MCF 10A (cell line): ENCODE measurements at places on chromosomes 4 and X. TPM values are rescaled to one million over a fixed set of nuclear protein-coding genes. Genes with fewer than 3 reads are reported as not detected.

CDS1 gene
- 10.3 and 11.5 TPM in 2 replicates for total RNA-seq

TRIM60 gene
- not detected in 2 replicates for total RNA-seq

RADX gene
- 2.2 TPM in 2 replicates for total RNA-seq

TMEM31 gene
- not detected in 2 replicates for total RNA-seq

CABS1 gene
- not detected in 2 replicates for total RNA-seq

DAPP1 gene
- 17.6 and 24.7 TPM in 2 replicates for total RNA-seq

GPC4 gene
- 1.4 and 1.9 TPM in 2 replicates for total RNA-seq

- H3K4me3 ChIP-seq = no peak overlapping the region
- DNase-seq = no peak
- no peaks in the 10 kb centered on the region for H3K27me3 ChIP-seq
Measured at GRCh38 chrX:146456058-146456457, 353.5 kb upstream of the CXorf51B start.

DNA sequence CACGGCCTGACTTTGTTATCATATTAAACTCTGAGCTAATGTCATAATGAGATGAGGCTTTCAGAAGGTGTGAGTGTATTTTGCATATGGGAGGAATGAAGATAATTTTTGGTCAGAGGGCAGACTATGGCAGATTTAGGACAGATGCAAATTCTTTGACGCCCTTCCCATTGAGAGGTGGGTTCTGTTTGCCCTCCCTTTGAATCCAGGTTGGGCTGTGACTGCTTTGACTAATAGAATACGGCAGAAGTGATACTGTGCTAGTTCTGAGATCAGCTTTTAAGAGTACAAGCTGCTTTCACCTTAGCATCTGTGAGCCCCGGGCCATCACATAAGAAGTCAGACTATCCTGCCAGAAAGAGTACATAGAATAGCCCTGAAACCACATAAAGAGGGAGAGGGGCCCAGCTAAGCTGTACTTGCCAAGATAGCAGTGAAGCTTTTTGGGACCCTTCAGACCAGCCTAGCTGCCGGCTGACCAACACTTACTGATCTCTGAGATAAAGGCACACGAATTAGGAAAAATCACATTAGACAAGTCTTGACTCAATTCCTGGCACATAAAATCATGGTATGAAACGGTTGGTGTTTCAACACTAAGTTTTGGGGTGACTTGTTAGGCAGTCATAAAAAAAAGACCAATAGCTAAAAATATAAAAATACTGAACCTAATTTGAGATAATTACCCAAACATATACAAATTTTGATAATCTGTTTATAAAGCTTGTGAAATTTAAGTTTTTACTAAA, 166.7 kb upstream of the SH3RF1 start:
- no peaks in the 10 kb centered on the region for H3K27me3 ChIP-seq
- DNase-seq = no peak
- peaks cover 5% of the 10 kb centered on the region for H3K4me1 ChIP-seq
- no peak overlapping the region for H3K4me3 ChIP-seq

GRCh38 chr4:184782731-184783373, 42.9 kb downstream of the ACSL1 start:
- peaks cover 94% of the 10 kb centered on the region for H3K36me3 ChIP-seq
- no peaks in the 10 kb centered on the region for H3K27me3 ChIP-seq
- H3K27ac ChIP-seq = peak overlapping the region; percentile 21
- DNase-seq = no peak
- no peaks in the 10 kb centered on the region for H3K4me1 ChIP-seq
- no peak overlapping the region for H3K4me3 ChIP-seq

GRCh38 chr4:118086344-118086743, 52.1 kb downstream of the NDST3 start:
- H3K4me3 ChIP-seq = no peak overlapping the region
- no peak overlapping the region for H3K27ac ChIP-seq
- peaks cover 9% of the 10 kb centered on the region for H3K4me1 ChIP-seq
- H3K36me3 ChIP-seq = no peaks in the 10 kb centered on the region
- H3K27me3 ChIP-seq = no peaks in the 10 kb centered on the region

GRCh38 chrX:72309297-72310071, 3.8 kb upstream of the CITED1 start:
- peaks cover 13% of the 10 kb centered on the region for H3K4me1 ChIP-seq
- no peaks in the 10 kb centered on the region for H3K36me3 ChIP-seq
- H3K27ac ChIP-seq = no peak overlapping the region
- peak overlapping the region; percentile 31 for H3K4me3 ChIP-seq
- H3K27me3 ChIP-seq = peaks cover 63% of the 10 kb centered on the region
- no peak for DNase-seq

GRCh38 chr4:32689518-32689917, 1969.3 kb downstream of the PCDH7 start:
- peaks cover 6% of the 10 kb centered on the region for H3K4me1 ChIP-seq
- no peak overlapping the region for H3K27ac ChIP-seq
- no peaks in the 10 kb centered on the region for H3K27me3 ChIP-seq
- peak; percentile 45 for DNase-seq
- H3K4me3 ChIP-seq = no peak overlapping the region
- H3K36me3 ChIP-seq = no peaks in the 10 kb centered on the region

DNA sequence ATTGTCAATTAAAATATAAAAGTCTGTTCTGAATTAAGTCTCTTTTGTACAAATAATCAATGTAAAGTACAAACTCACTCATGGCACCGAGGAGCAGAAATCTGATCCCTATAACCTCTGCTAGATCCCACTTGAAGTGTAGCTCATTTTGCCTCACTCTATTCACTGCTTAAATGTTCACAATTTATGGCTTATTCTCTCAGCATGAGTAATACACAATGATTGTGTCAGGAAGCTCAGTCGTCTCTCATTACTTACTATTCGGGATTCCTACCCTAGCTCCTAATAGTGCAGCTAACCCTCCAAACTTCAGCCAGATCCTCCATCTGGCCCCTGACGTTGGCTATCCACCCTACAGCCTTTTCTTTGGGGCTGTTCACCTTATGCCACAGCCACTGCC, 4.7 kb upstream of the AMMECR1 start:
- no peaks in the 10 kb centered on the region for H3K36me3 ChIP-seq
- H3K4me3 ChIP-seq = no peak overlapping the region
- H3K27ac ChIP-seq = no peak overlapping the region
- no peak for DNase-seq

DNA sequence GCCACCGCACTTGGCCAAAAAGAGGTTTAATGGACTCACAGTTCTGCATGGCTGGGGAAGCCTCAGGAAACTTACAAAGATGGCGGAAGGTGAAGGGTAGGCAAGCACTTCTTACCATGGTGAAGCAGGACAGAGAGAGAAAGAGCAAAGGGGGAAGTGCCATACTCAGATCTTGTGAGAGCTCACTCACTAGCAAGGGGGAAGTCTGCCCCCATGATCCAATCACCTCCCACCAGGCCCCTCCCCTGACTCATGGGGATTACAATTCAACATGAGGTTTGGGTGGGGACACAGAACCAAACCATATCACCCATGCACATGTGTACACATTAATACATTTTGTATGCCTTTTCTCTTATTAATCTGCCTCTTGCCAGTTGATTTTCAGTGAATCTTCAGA, 77.2 kb upstream of the HSD17B10 start:
- no peak overlapping the region for H3K27ac ChIP-seq
- H3K4me3 ChIP-seq = no peak overlapping the region
- no peaks in the 10 kb centered on the region for H3K4me1 ChIP-seq
- no peaks in the 10 kb centered on the region for H3K36me3 ChIP-seq
- DNase-seq = no peak
- H3K27me3 ChIP-seq = peaks cover 76% of the 10 kb centered on the region

DNA sequence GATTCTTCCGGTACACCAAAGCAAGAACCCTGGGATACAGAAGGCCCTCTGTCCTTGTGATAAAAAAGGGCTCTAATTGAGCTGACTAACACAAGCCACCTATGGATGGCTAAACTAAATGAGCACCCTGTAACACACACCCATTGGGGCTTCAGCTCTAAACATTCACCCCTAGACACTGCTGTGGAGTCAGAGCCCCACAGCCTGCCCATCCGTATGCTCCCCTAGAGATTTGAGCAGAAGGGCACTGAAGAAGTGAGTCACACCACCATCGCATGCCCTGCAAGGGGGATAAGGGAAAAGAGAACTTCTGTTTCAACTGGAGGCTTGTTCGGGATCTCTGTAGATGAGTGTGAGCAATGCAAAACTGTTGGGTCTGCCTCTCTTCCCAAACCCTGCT, 545.2 kb downstream of the KCTD8 start:
- no peaks in the 10 kb centered on the region for H3K36me3 ChIP-seq
- H3K27me3 ChIP-seq = no peaks in the 10 kb centered on the region
- peaks cover 5% of the 10 kb centered on the region for H3K4me1 ChIP-seq
- no peak overlapping the region for H3K27ac ChIP-seq
- no peak overlapping the region for H3K4me3 ChIP-seq

DNA sequence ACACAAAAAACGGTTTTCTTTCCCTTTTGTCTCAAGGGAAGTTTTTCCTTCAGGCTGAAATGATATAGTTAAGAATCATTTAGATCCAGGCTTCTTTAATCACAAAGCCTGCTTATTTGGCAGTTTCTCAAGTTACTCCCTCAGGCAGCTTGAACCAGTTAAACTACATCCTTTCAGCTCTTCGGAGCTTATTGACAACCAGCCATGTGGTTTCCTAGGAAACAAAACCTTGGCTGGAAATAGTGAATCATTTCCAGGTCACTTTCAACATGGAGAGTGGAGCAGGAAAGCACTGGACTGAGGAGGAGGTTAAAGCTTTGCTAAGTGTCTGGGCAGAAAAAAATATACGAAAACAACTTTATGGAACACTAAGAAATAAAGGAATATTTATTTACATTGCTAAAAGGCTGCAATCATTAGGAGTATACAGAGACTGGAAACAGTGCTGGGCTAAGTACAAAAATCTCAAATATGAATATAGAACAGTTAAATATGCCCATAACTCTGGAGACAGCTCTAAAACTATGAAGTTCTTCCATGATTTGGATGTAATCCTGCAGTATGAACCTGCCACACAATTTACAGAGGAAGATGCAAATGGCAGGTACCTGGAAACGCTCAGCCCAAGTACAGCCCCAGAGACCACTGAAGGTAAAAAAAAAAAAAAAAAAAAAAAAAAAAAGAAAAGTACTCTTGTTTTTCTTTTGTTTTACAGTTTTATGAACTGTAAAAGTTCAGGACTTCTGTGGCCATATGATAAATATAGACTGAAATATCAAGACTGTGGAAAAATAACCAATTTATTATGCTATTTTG, 23.2 kb upstream of the AASDH start:
- H3K27ac ChIP-seq = peak overlapping the region; percentile 98
- H3K4me3 ChIP-seq = peak overlapping the region; percentile 72
- peak; percentile 96 for DNase-seq
- H3K4me1 ChIP-seq = peaks cover 14% of the 10 kb centered on the region
- H3K27me3 ChIP-seq = no peaks in the 10 kb centered on the region

DNA sequence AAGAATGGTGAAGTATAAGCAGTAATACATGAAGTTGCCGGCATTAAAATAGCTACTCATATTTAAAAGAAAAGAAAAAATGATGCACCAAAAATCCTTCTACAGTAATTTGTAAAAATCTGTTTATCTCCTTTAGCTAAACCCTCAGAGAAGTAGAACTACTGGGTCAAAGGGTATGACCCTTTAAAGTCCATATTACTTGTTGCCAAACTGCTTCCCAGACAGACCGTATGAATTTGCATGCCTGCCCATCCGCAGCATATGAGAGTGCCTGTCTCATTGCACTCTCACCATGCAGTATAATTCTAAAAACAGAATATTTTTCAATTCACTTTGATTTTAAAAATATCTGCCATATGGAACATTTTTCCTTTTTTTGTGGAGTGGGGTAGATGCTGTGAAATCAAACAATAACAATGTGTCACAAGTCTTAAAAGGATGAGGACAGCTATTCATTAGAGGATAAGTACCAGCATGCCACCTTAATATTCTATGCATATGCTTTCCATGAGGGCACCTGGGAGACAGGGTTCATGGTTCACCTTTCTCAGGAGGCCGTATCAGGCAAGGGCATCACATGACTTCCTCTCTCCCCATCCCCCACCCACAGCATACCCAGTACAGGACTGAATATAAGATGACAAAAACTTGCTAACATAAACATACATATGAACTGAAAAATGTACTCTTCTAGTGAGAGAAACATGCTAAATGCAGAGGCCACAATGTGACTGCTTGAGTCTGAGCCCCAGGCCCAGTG, 17.8 kb downstream of the ZDHHC9 start:
- no peak overlapping the region for H3K4me3 ChIP-seq
- H3K27me3 ChIP-seq = peaks cover 13% of the 10 kb centered on the region
- H3K36me3 ChIP-seq = peaks cover 46% of the 10 kb centered on the region
- no peak overlapping the region for H3K27ac ChIP-seq
- H3K4me1 ChIP-seq = no peaks in the 10 kb centered on the region
- no peak for DNase-seq

DNA sequence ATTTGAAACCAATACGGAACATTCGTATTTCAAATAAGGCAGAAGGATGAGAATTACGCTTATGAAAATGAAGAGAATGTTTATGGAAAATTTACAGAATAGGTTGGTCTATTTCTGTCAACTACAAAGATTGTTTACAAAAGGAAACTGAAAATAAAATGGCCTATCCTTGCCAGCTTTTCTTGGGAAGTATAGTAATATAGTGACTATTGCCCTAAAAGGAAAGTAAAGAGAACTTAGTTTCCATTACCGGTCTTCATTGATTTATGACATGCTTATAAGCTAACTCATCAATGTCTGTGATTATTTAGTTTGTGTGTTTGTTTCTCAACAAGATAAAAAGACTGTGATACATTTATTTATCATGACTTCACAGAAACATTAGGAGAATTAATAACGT, 2.9 kb upstream of the SPRY1 start:
- H3K27ac ChIP-seq = no peak overlapping the region
- H3K4me3 ChIP-seq = no peak overlapping the region
- no peaks in the 10 kb centered on the region for H3K27me3 ChIP-seq

DNA sequence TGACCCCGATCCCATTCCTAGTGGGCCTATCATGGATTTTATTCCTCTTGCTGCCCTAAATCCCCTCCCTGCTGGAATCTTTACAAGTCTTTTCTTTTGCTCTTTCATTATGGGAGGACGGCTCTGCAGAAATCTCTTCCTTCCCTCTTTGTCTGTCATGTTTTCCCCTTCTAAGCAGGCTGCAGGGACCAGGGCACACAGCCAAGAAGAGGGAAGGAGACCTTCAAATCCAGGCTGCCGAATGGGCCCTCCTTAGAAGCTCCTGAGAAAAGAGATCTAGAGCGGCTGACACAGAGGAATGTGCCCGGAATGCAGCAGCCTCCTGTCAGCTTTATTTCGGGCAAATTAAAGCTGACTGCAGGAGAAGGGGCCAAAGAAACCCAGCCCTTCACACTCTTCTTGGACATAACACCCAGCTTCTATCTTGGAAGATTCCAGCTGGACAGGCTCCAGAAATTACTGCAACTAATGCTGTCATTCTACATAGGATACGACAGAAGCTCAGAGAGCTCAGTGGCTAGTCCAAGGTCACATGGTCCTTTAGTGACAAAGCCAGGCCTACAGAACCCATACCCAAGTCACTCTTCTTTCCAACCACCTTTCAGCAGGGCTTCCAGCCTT, 187.8 kb upstream of the NHS start:
- no peak overlapping the region for H3K4me3 ChIP-seq
- H3K36me3 ChIP-seq = no peaks in the 10 kb centered on the region
- no peak for DNase-seq

GRCh38 chr4:90757534-90758060, 630.4 kb downstream of the CCSER1 start:
- no peaks in the 10 kb centered on the region for H3K27me3 ChIP-seq
